ENCODE measurements at places on chromosomes 1 and 21. TPM values are rescaled to one million over a fixed set of nuclear protein-coding genes. Genes with fewer than 3 reads are reported as not detected.
A peak's percentile ranks its signal among the peaks of the same experiment; 100 is the strongest.

DNA sequence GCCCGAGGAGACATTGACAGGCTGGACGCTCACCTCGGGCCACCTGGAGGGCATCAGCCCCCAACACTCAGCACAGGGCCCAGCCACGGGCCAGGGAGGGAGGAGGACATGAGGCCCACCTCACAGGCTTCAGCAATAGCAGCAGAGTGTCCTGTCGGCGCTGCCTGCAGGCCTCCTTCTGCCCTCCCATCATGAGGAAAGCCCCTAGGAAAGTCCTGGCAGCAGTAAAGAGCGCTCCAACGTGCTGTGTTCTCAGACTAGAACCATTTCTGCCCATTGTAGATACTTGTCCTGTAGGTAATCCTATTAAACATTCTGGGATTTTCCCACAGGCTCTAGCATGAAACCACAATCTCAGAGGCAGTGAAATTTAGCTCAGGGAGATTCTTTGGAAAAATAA is 62.0 kb upstream of the GALNT2 start:
- peaks cover 9% of the 10 kb centered on the region for H3K27me3 ChIP-seq
- no peak for DNase-seq

DNA sequence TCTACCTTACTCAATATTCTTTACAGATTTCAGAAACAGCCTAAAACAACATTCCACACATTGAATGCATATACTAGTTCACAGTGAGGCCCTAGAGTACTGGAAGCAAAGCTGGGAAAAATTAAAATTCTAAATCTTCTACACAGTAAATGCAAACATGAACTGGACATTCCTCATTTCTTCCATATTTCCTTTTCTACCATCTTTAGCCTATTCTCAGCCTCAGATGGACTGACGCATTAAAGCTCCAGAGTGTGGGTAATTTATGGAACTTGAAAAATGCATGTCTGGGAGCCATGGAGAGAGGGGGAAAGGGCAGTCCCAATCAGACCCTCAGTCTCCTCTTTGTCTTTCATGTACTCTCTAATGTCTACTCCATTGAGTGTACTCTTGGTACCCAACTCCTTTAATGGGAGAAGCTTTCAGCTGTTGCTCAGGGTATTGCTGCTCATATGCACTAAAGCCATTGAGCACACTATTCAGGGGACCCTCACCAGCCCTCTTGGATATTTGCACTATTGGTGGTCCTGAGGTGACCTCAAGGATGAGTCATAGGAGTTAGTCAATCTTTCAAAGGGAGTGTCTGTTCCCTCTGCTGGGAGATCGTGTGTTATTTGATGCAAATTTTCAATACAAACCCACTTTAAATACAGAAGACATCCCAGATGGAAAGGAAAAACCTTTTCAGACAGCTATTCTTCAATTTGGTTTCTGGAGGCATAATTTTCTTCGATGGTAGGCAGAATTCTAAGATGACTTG is 83.3 kb upstream of the KCNJ15 start:
- no peaks in the 10 kb centered on the region for H3K4me1 ChIP-seq
- no peak for DNase-seq
- H3K27me3 ChIP-seq: peaks cover 3% of the 10 kb centered on the region
- H3K27ac ChIP-seq: no peak overlapping the region
- no peak overlapping the region for H3K4me3 ChIP-seq
- H3K36me3 ChIP-seq: no peaks in the 10 kb centered on the region

- DNase-seq: peak; percentile 45
- H3K36me3 ChIP-seq: no peaks in the 10 kb centered on the region
- no peaks in the 10 kb centered on the region for H3K27me3 ChIP-seq
- no peaks in the 10 kb centered on the region for H3K4me1 ChIP-seq
- H3K4me3 ChIP-seq: no peak overlapping the region
- no peak overlapping the region for H3K27ac ChIP-seq
These were observed 23.8 kb downstream of the SEC16B start for GRCh38 chr1:177945943-177946650.

DNA sequence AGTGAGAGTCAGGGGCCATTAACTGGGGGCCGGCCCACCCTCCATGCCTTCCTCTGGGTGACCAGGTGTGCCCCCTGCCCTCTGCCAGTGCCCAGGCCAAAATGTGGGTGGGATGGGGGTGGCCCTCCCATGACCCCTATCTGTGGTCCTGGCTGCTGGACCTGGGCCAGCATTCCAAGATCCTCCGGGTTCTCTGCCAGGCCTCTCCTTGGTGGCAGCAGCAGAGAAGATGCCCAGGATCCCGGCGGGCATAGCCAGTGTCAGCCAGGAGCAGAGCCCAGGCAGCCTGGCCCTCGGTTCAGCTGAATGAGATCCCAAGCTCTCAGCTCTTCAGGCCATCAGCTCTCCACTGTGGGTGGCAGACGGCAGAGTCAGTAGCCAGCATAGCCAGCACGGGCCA is 31.3 kb upstream of the ACTRT2 start:
- no peak overlapping the region for H3K27ac ChIP-seq
- no peak for DNase-seq
- no peaks in the 10 kb centered on the region for H3K4me1 ChIP-seq
- H3K4me3 ChIP-seq: no peak overlapping the region
- H3K27me3 ChIP-seq: peaks cover 5% of the 10 kb centered on the region

GRCh38 chr1:75727571-75727970 is 3.1 kb downstream of the ACADM start:
- H3K4me1 ChIP-seq: peaks cover 32% of the 10 kb centered on the region
- H3K36me3 ChIP-seq: peaks cover 10% of the 10 kb centered on the region
- H3K27me3 ChIP-seq: no peaks in the 10 kb centered on the region
- no peak overlapping the region for H3K4me3 ChIP-seq
- H3K27ac ChIP-seq: no peak overlapping the region
- DNase-seq: no peak

DNA sequence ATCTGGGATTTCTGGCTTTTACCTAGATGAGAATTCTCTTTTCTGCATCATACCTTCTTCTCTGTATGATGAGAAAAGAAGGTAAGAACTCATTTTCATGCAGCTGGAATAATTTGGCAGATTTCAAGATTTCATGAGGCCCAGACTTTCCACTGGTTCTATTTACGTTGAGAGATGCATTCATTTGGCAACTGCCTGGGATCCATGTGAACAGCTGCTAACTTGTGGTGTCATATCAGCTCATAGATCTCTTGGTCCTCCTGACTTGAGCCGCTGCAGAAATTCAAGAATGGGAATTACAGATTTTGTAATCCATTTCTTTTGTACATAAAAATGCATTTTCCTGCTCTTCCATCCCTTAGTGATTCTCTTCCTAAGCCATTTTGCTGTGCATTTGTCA is 17.1 kb upstream of the C1orf87 start:
- no peaks in the 10 kb centered on the region for H3K4me1 ChIP-seq
- no peak overlapping the region for H3K27ac ChIP-seq
- H3K27me3 ChIP-seq: peaks cover 5% of the 10 kb centered on the region
- no peak for DNase-seq
- no peaks in the 10 kb centered on the region for H3K36me3 ChIP-seq
- H3K4me3 ChIP-seq: no peak overlapping the region

DNA sequence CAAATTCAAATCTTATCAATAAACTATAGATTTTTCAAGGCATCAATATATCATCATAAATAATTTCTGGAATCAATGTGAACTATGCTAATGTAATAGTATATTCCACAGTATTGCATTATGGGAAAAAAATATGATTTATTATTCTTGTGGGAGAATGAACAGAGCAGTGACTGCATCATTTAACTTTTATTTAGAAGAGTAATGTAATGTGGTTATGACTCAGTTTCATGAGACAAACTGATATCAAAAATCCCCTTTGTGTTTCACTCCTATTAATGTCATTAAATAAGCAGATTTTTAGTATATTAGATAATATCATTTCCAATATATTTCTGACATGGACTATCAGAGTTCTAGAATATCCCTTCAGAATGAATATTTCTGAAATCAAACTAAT is 187.6 kb downstream of the LRRC40 start:
- no peak overlapping the region for H3K27ac ChIP-seq
- H3K4me1 ChIP-seq: no peaks in the 10 kb centered on the region
- H3K36me3 ChIP-seq: no peaks in the 10 kb centered on the region
- no peak for DNase-seq
- no peaks in the 10 kb centered on the region for H3K27me3 ChIP-seq
- no peak overlapping the region for H3K4me3 ChIP-seq

DNA sequence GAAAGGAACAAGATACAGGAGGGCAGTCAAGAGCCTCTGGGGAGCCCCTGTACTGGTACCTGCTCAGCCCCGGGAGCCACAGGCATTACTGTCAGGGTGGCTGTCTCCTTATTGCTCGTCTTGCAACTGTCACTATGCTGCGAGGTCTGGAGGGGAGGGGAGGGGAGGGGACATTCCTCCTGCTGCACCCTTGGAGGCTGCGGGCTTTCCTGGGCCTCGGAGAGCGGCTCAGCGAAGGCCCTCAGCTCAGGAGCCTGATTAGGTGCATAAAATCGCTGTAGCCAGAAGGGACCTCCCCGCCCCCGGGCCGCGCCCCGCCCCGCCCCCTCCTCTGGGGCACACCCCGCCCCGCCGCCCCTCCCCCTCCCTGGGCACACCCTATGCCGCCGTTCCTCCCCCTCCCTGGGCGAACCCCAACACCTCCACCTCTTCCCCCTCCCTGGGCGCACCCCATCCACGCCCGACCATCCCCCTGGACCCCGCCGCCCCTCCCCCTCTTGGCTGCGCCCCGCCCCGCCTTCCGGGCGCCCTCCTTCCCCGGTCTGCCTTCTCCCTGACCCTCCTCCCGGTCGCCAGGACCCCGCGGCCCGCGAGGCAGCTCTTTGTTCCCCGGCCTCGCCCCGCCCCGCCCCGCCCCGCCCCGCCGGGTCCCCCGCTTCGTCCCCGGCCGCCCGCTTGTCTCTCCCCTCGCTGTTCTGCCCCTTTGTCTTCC is 35.5 kb downstream of the CACHD1 start:
- H3K4me1 ChIP-seq: peaks cover 14% of the 10 kb centered on the region
- peak overlapping the region; percentile 90 for H3K27ac ChIP-seq
- DNase-seq: peak; percentile 69
- H3K27me3 ChIP-seq: no peaks in the 10 kb centered on the region

The RSPO1 gene
- not detected for total RNA-seq

The HEYL gene
- not detected for total RNA-seq

The SMG5 gene
- total RNA-seq: 72.3 TPM

The AQP10 gene
- not detected for total RNA-seq

Data from activated naive CD8-positive, alpha-beta T cell treated with anti-CD3 and anti-CD28 coated beads, Interleukin-2, amount 10 ng/mL, durations not matched to agents 7 days and 5 days (primary cell).